MV-4-11 (cell line): ENCODE measurements at places on chromosomes 2 and 18.

DNA sequence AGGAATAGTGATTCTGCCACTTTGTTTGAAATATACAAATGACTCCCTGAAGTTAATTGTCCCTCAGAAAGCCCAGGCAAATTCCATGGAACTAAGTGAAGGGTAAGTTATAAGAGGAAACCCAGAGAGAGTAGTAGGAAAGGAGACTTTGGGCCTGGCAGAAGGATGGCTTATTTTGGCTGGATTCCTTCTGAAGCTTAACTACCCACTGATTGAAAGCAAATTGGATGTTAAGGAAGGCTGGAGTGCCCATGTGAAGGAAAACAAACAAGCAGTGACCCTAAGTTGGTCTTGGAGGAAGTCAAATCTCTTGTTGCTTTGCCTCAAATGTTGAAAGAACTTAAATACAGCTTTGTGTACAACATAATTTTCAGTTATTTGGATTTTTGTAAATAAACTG lies 1106.4 kb upstream of the ZEB2 start:
- no peak for DNase-seq

- no peak for DNase-seq
Observed at GRCh38 chr2:37669446-37669845, 2.0 kb downstream of the CDC42EP3 start.

DNA sequence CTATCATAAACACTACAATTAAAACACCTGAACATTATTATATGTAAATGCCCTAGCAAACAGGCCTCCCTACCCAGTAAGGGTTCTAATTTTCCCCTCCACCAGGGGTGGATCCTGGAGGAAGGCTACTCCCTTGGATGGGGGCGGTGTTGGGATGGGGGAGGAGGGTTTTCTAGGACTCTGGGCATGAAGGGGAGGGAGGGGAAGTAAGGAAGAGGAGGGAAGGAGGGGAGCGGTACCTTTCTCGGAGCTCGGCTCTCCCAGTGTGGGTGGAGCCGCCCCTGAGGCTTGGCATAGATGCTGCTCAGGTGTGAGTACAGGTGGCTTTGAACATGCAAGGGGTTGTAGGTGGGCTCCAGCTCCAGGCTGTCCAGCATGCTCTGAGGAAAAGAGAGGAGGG lies 5.4 kb downstream of the DOK1 start:
- no peak for DNase-seq

- no peak for DNase-seq
Observed at GRCh38 chr2:54572262-54572635, 116.1 kb downstream of the SPTBN1 start.

DNA sequence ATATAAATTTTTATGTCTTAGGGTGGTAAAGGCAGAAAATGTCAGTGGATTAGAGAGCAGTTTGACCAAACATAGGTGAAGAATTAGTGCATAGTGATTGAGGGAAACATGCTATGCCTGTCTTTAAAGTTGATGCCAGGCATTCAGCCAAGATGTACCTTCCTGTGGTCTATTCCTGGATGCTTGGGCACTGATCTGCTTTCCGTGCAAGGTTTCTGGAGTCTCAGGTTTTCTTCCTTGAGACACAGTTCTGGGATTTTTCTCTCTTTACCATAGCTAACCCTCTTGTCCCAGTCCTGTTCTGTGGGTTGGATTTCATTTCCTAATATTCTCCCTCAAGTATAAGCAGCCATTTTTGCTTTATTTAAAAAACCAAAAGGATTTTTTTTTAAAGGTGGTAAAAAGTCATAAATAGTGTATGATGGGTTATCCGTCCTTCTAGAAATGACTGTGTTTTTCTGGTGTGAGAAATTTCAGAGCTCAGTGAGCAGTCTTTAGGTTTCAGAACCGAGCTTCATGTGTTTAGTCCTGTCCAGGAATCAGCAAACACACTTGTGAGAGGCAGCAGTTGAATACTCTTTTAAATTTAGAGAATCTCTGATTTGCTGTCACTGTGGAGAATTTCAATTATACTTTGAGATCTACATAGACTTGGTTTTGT lies 43.0 kb upstream of the CYBRD1 start:
- DNase-seq = no peak

- peak; percentile 27 for DNase-seq
Observed at GRCh38 chr2:222613715-222614331, 42.1 kb downstream of the FARSB start.

DNA sequence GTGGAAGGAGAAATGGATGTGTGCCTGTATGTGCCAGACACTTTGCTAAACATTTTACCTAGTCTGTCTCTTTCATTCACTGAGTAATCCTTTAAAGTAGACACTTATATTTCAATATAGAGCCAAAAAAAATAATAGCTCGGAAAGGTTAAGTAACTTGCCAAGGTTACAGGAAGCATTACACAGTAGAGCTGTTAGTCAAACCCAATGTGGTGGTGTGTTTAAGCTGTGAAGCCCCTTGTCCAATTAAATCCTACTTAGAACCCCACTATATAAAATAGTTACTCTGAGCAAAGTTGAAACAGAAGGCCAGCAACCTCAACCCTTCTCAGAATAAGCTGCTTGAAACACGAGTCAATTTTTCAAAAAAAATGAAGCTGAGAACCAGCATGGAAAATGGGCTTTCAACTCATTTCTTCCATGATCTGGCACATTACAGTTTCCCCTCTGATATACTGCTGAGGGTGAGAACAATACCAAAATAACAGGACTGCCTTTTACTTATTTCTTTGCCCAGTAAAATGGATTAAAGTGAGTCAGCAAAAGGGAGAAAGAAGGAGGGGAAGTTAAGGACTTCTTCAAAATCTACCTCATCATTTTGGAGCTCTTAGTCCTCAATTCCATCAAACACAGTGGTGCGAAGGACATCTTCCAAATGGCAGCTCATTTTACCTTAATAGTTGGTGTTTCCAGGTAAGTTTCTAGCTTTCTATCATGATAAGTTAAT lies 7.9 kb downstream of the RDH14 start:
- DNase-seq = no peak

GRCh38 chr2:10260130-10260529 lies 42.6 kb upstream of the HPCAL1 start:
- no peak for DNase-seq

GRCh38 chr2:231926761-231927565 lies 767 bp upstream of the NPPC start:
- DNase-seq = peak; percentile 51

DNA sequence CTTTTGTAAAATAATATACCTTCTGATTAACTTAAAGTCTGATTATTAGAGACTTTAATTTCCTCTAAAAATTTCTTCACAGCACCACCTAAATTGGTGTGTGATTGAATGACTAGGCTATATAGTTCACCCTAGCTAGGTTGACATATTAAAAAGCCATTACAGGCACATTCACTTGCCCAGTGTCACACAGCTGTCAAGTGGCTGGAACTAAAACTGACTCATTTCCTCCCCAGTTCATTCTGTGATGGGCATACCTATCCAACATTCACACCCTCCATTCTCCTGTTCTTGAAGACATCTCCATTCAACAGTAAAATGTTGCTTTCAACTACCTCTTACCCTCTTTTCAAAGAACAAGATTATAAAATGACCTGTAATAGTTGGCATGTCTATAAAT lies 334.5 kb downstream of the ARHGAP15 start:
- no peak for DNase-seq

GRCh38 chr18:3214855-3215637 lies 4.7 kb downstream of the MYOM1 start:
- DNase-seq = no peak

DNA sequence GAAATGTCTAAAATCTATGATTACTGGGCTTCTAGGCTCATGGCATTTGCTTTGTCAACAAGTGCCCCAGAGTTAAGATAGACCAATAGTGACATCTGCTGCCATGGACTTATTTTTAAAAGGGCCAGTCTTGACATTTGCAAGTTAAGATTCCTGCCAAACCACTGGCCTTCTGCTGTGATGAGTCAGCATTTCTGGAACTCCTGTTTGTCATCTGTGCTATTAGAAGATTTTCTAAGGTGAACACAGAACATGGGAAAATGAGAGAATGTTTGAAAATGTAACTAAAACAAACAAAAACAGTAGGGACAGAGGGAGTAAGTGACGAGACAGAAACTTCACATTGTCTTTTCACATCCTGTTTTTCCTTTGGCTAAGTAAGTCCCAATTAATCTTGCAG lies 93.7 kb upstream of the WDR75 start:
- peak; percentile 18 for DNase-seq

DNA sequence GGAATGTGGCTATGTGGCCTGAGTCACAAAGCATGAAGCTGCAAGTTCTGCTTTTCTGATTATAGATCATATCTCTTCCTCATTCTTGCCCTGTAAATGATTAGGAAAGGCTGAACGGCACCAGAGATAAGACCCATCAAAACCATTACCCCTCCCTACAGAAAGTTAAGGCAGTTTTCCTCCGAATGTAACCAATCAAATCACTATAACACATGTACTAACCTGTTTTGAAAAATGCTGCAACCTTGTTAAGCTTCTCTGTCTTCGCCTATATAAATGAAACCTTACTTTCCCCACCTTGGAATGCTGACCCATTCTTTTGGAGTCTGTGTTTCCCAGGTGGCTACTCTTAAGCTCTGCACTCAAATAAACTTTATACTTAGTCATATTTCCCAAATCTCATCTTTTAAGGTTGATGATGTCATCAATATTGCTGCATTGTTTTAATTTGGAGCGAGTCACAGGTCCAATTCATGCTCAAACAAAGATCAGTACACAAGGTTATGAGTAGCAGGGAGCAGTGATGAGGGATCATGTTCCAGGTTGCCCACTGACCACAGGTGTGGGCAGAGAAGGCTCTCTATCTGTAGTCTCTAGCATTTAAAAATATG lies 662.3 kb downstream of the IRS1 start:
- peak; percentile 95 for DNase-seq

GRCh38 chr2:1993711-1994682 lies 249.7 kb upstream of the PXDN start:
- no peak for DNase-seq

- no peak for DNase-seq
Observed at GRCh38 chr18:36376361-36376760, 78.8 kb downstream of the FHOD3 start.

- peak; percentile 39 for DNase-seq
Observed at GRCh38 chr2:223815186-223815883, 22.0 kb downstream of the AP1S3 start.

DNA sequence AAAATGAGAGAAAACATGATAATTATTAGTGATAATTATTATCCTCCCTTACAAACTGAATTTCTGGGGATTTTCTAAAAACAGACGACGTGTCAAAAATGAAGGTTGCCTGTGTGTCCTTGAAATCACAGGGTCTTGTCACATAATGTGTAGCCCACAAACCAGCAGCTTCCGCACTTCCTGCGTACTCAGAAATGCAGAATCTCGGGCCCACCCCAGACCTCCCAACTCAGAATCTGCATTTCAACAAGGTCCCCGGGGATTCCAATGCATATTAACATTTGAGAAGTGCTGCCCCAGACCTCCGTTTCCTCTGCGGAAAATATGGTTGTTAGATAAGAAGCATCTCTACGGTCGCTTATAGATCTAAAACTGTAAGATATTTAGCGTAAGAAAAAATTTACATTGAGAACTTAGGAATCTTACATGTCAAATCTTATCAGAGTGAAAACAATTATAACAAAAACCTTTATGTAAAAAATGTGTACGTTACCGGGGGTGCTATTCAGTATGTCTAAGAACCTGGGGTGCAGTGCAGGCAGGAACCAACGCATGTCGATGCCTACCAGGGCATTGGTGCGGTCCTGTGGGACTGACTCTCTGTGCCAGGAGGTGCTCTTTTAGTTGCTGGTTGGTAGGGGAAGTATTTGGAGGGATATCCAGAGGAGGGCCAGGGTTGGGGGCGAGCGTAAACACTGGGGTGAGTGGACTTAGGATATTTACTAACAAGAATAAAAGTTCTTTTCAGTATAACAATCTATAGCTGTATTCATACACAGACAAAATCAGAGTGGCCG lies 15.2 kb downstream of the CDKL4 start:
- no peak for DNase-seq
